Cardiac fibroblast (primary cell): ENCODE measurements at places on chromosomes 1 and 21.

DNA sequence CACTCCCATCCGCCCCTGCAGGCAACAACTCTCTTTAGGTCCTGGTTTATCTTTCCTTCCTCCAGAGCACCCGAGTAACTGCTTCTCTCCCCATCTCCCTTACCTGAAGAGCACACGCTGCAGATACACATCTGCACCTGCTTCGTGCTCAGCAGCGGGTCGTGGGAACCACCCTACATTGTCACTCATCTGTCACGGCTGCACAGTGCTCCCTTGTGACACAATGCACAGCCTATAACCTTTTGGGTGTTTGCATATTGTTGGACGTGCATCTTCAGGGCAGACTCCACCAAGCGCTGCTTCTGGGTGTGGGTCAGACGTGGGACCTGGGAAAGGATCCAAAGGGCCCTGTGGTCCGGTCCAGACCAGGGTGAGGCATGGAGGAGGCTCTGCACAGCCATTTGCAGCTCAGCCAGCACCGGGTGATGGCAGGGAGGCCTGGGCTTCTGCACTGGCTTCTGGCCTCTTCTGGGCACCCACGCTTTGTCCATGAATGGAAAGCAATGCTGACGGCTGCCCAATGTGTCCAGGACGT is 42.5 kb downstream of the WDR4 start:
- DNase-seq, result no peak

- no peak for DNase-seq
Measured at GRCh38 chr1:61274939-61275338, 192.6 kb downstream of the NFIA start.

DNA sequence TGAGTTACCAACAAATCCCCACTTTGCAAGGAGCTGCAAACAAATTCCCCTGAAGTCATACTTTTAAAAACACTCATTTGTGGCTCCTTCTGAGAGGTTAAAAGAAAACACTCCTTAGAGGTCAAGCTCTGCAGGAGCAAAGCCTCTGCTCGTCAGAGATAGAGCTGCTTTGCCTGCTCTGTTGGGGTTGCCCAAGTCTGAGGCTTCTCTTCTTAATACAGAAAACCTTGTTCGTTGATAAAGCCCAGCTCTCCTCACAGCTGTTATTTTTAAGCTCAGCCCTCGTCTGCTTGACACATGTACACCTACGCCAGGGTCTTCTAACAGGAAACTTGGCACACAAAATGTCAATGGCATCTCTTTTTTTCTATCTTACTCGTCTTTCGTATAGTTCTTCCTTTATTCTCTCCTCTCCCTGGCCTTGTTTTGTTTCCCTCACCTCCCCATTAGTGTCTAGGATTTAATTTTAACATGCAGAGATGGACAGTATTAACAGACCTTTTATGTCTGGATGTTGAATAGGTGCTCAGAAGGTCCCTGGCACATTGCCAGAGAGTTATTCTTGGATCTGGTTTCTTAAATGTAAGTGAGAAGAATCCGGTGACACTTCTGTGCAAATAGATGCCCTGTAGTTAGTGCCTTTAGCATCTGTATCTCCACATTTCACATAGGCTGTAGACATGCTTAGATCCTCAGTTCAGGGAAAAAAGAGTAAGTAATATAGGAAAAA is 86.0 kb downstream of the LRRC53 start:
- no peak for DNase-seq

DNA sequence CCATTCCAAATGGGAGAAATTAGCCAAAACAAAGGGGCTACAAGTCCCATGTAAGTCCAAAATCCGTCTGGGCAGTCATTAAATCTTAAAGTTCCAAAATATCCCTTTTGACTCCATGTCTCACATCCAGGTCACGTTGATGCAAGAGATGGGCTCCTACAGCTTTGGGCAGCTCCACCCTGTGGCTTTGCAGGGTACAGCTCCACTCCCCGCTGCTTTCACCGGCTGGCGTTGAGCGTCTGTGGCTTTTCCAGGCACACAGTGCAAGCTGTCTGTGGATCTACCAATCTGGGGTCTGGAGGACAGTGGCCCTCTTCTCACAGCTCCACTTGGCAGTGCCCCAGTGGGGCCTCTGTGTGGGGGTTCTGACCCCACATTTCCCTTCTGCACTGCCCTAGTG is 130.2 kb downstream of the TPR start:
- DNase-seq, result peak; percentile 16

GRCh38 chr21:29462479-29462878 is 163.8 kb downstream of the BACH1 start:
- DNase-seq, result no peak

- DNase-seq, result peak; percentile 82
Measured at GRCh38 chr1:178282949-178283367, 189.1 kb downstream of the RASAL2 start.

DNA sequence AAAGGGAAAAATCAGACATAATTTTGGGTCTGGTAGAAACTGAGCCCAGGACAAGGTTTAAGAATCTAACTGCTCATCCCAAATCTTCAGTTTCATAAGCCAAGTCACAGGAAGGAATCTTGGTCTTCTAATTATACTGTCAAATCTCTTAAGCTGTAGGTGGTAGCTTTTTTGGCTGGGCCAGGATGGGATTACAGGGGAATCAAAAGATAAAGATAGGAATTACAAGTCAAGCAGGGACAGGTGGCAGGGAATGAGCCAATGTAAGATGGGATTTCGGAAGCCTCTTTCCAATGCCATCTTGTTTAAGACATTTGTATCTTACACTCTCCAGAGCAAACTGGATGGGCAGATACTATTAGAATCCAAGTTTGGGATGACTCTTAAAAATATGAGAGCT is 383.5 kb downstream of the KCNH1 start:
- DNase-seq, result no peak

DNA sequence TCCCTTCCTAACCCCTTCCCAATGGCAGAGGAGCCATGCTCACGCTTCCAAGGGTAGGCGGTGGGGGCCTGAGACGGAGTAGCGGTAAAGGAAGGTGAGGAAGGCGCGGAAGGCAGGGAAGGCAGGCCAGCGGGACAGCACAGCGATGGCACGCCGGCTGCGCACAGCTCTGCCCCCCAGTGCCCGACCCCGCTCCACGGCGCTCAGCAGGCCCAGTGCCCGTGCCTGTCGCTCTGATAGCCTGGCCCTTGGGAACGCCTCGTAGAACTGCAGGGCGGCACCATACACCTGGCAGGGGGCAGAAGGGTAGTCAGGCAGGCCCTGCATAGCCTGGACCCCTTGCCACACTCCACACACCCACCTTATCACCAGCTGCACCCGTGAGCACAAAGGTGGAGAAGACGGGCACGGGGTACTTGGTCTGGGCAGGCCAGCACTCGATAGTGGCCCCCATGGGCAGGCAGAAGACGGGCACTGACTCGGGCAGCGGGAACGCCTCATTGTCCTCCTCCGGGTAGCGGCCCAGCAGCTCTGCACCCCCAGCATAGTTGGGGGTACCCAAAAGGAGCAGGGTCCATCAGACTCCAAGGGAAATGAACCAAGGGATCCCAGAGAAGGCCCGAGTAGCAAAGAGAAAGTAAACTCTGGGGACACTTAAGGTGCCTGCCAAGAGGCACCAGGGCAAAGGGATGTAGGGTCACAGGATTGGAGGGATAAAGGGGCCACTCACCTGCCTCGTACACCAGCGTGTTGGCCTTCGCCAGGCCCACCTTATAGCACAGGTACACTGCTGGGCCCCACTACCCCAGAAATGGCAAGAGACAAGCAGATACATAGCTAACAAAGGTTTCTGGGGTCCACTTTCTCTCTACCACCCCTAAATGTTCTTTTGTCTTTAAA is 4.4 kb downstream of the DENND4B start:
- DNase-seq, result no peak

DNA sequence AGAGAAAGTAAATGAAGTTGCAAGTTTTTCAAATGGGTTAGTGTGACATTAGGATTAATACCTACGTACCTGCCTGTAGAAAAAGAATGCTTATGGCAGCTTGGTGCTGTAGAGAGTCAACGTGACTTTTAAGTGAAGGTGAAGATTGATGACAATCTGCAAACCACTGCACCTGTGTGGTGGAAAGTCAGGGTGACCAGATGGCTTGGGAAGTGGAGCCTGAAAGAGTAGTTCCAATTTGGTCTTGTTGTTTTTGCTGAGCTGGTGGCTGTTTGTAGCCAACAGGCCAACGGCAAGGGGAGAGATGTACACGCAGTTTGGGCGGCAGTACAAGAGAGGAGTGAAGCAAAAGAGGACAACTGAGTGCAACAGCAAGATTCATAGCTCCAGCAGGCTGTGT is 78.1 kb upstream of the JAK1 start:
- no peak for DNase-seq

- DNase-seq, result no peak
Measured at GRCh38 chr1:220902916-220903315, 23.7 kb downstream of the HLX start.

GRCh38 chr1:227073786-227074185 is 133.7 kb downstream of the COQ8A start:
- no peak for DNase-seq

GRCh38 chr21:35833991-35834390 is 226.3 kb downstream of the SETD4 start:
- peak; percentile 17 for DNase-seq

- DNase-seq, result peak; percentile 79
Measured at GRCh38 chr1:59596432-59596831, 218.3 kb upstream of the HOOK1 start.

GRCh38 chr21:45556645-45557615 is 14.7 kb upstream of the SLC19A1 start:
- DNase-seq, result no peak

DNA sequence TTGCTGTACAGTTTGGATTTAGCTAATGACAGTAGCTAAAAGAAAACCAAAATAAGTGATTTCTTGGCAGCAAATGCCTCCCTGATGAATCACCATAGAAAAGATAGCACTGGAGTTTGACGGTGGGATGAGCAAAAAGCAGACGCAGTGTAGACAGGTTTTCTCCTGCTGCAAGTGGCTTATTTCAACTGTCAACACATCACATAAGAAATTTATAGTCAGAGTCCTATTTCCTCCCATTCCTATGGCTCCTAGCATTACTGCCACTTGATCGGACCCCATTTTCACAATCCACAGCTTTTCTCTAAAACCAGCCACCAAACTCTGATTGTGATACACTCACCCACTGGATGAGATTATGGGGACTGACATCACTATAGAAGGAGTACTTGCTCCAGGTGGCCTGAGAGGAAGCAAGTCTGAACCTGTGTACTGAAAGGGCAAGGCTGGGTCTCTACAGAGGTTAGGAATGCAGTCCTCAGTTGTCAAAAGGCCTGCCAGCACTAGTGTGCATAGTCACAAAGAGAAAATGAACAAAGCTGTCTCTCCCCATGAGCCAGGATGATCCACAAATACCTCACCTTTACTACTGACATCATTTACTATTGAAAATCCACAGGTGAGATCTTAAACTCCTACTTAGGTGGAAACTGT is 359.8 kb downstream of the LTN1 start:
- peak; percentile 80 for DNase-seq

- no peak for DNase-seq
Measured at GRCh38 chr1:10945991-10946509, 66.4 kb upstream of the TARDBP start.

GRCh38 chr1:36542962-36543515 is 60.3 kb upstream of the CSF3R start:
- no peak for DNase-seq

DNA sequence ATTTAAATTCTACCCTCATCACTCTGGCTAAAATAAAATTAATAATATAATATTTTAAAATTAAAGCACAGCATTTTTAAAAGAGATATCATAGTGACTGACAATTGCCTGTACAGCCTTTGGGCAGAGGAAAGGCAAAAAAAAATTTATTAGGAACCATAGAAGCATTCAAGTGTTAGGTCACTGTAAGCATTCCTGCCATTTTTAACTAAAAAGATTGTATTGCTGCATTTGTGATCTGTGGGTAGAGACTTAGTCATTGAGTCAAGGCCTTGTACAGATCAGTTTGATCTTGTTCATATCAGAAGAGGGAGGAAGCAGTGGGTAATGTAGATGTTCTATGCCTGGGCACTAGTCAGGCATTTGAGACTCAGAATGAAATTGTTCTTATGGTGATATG is 109.9 kb downstream of the LYPLAL1 start:
- DNase-seq, result no peak

DNA sequence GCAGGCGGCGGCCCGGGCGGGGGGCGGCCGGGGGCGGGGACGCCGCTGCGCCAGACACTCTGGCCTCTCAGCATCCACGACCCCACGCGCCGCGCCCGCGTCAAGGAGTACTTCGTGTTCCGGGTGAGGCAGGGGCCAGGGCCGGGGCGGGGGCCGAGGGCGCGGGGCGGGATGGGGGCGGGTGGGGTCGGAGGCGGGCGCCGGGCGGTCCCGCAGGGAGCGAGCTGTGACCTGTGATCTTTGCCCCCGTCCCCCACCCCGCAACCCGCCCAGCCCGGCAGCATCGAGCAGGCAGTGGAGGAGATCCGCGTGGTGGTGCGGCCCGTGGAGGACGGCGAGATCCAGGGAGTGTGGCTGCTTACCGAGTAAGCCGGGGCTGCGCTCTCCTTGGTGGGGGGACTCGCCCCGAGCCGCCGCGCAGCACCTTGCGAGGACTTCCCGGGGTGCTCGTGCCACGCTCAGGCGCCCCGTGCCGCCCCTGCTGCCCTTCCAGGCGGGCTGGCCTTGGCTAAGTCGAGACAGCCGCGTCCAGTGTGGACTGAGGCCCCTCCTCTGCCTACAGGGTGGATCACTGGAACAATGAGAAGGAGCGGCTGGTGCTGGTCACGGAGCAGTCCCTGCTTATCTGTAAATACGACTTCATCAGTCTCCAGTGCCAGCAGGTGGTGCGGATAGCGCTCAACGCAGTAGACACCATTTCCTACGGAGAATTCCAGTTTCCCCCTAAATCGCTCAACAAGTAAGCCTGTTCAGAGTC is 514 bp downstream of the TPRG1L start:
- DNase-seq, result peak; percentile 54

DNA sequence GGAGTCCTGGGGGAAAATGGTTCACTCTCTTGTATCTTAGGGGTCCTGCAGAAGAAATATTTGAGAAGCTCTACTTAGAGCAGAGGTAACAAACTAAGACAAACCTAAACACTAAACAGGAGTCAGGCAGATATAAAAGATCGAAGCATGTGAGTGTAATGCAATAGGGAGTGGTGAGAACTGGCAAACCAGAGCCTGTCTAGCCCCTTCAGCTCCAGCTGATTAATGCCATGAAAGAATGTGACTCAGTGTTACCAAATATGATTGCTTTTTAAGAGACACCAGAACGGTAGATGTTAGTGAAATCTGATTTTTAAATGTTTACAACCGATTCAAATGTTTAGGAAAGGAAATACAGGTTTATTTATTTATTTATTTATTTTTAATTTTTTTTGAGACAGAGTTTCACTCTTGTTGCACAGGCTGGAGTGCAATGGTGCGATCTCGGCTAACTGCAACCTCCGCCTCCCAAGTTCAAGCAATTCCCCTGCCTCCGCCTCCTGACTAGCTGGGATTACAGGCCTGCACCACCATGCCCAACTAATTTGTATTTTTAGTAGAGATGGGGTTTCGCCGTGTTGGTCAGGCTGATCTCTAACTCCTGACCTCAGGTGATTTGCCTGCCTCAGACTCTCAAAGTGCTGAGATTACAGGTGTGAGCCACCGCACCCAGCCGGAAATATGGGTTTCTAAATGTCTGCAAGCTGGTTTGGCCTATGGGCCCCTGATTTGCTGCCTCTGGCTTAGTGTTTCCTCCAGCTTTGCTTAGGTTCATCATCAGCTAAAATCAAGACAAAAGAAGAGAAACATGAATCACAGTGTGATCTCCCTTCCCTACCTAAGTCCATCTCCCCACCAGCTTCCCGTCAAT is 12.2 kb downstream of the TXNIP start:
- DNase-seq, result no peak

GRCh38 chr1:77193951-77194350 is 25.3 kb downstream of the PIGK start:
- DNase-seq, result no peak
